ENCODE measurements at places on chromosomes 3 and 15. TPM values are rescaled to one million over a fixed set of nuclear protein-coding genes. Genes with fewer than 3 reads are reported as not detected.

The PRR20G gene
- not detected for total RNA-seq

The WDR93 gene
- 1.5 TPM for total RNA-seq

The FBXO40 gene
- not detected for total RNA-seq

The TMEM39A gene
- total RNA-seq, result 41.5 TPM

The TRAIP gene
- total RNA-seq, result 7.0 TPM

The SPATA12 gene
- 0.43 TPM for total RNA-seq

The INAFM2 gene
- 2.6 TPM for total RNA-seq

DNA sequence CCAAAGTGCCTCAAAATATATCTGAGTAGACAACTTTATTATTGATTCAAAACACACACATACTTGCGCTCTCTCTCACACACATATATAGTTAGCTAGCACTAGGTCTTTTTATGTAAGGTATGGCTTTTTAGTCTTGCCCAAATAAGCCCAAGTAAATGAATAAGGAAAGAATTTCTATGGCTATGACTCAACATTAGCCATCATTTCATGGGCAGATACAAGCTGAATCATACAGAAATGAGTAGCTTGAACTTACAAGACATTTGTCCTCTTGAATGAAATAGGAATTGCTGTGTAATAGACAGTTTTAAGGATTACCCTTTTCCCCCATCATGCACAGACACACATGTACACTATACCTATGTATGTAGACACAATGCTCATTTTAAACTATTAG is 4.9 kb downstream of the CADPS start:
- DNase-seq, result no peak

- peak; percentile 64 for DNase-seq
Observed at GRCh38 chr3:30577788-30578187, 28.6 kb upstream of the TGFBR2 start.

DNA sequence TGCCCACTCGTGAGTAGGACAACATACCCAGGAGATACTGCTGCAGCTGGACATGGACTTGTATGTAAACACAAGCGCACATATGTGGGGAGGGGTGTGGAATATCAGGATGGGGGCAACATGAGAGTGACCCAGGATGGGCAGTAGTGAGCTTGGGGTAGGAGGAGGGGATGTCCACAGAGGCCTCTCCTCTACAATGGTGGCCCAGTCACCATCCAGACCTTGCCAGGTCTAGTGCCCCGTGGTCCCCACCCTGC is 266 bp upstream of the ZBTB47 start:
- no peak for DNase-seq

DNA sequence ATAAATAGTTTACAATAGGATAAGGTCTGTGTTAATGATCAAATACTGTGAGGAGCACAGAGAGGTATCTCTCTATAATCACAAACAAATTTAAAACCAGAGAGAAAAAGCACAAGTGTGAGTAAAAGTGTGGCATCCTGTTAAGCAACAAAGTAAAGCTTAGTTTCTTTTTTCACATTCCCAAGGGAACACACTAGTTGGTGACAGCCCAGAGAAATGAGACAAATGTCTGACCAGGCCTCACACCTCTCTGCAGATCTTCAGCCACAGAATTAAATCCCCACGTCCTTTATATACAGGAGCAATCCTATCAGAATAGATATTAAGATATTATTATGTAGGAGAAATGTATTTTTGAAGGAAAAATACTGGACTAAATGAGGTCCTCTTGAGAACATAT is 2.7 kb downstream of the FBN1 start:
- no peak for DNase-seq

DNA sequence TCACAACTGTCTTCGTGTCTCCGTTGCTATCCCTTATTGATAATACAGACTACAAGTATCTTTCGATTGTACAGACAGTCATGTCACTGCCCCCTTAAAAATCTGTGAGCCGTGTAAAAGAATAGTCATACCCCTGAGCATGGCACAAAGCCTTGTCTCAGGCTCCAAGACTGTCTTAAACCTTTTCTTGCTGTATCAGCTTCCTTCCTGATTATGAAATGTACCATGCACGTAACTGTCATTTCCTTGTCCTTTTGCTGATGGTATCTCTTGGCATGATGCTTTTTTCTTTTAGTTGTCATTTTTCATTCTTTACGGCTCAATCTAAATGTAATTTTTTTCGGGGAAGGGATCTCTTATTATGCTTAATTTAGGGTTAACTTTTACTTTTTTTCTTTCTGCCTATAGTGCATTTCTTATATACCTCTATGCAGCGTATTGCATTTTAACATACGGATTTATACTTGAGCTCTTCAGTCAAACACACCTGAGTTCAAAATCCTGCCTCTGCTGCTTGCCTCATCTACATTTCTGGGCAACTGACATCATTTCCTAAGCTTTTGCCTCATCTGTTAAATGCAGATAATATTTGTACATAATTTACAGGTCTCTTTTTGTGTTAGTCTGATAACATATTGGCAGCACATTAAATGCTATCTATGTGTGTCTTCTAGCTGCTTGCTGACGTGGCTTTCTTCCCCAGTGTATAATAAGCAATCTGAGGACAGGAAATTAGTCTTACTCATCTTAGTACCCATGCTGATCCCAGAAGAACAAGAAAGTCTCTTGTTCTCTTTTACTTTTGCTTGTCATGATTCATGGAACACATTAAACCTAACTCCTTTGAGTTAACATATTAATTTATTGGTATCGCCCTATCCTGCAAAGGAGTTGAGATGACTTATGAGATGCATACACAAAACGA is 57.3 kb downstream of the ROBO2 start:
- no peak for DNase-seq

DNA sequence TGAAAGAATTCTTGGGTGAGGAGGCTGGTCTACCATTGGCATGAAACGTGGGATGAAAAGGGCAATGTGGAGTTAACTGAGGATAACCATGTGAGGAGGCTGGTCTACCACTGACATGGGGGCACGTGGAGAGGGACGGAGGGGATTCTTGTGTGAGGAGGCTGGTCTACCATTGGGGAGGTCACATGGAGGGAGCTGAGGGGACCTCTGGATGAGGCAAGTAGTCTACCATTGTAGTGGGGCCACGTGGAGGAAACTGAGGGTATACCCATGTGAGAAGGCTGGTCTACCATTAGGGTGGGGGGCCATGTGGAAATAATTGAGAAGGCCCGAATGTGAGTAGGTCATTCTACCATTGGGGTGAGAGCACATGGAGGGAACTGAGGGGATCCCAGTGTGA is 154.1 kb downstream of the FBLN2 start:
- DNase-seq, result no peak

DNA sequence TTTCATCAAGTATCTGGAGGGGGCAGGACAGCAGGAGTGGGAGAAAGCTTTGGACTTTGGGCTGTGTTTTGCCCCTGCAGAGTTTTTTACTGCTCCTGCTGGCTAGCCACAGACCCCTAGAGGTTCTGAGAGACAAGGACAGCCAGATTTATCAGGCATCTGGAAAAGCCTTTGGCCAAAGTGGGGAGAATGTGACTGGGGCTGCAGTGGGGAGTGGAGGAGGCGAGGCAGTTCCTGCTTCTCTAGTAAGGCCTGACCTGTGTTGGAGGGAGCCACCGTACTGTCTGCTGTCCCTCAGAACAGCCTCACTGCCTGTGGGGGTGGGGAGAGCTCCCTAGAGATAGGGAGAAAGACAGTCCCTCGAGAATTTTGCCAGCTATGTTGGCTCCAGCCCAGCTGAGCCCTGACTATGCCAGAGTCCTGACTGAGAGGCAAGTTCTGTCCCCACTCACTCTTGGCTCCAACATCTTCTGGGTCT is 2.2 kb downstream of the ALPK3 start:
- DNase-seq, result no peak

DNA sequence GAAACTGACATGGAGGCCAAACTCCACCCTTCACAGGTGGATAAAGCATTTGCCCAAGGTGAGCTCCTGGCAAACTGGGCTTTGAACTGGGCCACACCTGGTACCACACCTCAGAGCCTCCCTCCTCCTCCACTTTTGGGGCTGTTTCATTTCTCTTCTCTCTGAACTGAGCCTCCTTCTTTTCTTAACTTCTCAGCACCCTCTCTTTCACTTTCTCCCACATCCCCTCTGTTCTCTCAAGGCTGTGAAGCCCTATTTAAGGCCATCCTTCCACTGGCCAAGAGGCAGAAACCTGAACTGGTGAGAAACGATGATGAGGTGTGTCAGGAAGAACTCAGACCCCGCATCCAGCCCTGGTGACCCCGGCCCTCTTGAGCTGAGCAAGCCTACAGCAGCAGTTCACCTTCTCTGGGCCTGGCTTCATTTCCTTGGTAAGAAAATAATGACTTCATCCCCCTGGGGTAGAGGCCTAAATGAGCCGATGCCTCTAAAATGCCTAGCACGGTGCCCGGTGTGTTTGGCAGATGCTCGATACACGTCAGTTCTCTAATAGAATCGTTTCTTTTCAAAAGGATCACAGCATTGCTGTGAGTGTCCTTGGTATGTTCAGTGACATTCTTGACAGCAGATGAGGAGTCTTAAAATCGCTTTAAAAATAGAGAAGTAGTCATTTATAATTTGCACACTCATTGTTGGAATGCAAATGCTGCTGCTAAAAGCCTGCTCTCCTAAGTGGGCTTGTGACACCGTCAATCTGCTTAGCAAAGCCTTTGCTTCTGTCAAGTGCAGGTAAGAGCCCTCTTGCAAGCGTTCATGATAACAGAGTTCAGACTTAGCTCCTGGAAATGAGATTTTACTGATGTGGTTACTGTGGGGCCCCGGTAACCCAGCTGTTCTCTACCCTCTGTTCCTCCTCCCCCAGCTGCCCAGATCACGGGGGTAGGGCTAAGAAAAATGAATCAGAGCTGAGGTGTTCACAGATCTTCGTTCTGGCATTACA is 97.7 kb upstream of the ATP2B2 start:
- DNase-seq, result no peak

GRCh38 chr3:110767156-110767555 is 304.5 kb upstream of the NECTIN3 start:
- no peak for DNase-seq

DNA sequence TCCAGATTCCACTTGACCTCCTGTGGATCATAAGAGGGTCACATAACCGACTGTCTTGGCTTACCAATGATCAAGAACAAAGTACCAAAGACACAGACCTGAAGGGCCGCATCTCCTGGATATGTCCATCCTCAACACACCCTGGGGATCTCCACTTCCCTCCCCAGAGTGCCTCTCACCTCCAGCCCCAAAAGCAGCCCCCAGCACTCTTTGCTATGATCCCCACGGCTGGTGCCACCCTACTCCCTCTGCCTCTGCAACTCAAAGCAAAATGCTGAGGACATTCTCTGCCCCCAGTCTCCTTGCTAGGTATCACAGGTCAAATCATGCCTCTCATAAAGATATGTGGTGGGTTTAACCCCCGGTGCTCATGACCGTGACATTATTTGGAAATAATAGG is 32.7 kb downstream of the SLCO2A1 start:
- DNase-seq, result no peak

GRCh38 chr15:45254405-45254804 is 2.4 kb downstream of the SLC28A2 start:
- no peak for DNase-seq
